ENCODE measurements at places on chromosomes 7 and 10.

GRCh38 chr7:5428478-5429252, 5.0 kb upstream of the TNRC18 start:
- DNase-seq, result peak; percentile 76

DNA sequence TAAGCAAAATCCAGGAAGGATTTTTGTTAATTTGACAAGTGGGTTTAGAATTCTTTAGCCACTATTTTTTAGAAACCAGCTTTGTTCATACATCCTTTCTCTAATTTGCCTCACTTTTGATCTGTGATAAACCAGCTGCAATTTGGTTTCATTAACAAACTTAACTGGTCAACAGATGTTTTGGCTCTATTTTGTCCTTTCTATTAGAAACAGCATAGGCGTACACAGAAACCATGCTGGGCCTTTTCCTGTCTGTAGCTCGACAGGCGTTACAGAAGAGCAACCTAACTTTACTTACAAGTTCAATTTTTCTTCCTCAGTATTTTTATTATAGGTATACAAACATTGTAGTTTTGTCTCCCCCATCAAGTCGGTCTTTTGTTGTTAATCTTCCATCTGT, 28.2 kb downstream of the KAT6B start:
- peak; percentile 19 for DNase-seq

- peak; percentile 62 for DNase-seq
Observed at GRCh38 chr10:63819753-63820329, 298.6 kb downstream of the REEP3 start.

- DNase-seq, result no peak
Observed at GRCh38 chr10:124717041-124717757, 27.0 kb downstream of the FAM53B start.

GRCh38 chr10:30800368-30800767, 170.8 kb upstream of the LYZL2 start:
- DNase-seq, result no peak

DNA sequence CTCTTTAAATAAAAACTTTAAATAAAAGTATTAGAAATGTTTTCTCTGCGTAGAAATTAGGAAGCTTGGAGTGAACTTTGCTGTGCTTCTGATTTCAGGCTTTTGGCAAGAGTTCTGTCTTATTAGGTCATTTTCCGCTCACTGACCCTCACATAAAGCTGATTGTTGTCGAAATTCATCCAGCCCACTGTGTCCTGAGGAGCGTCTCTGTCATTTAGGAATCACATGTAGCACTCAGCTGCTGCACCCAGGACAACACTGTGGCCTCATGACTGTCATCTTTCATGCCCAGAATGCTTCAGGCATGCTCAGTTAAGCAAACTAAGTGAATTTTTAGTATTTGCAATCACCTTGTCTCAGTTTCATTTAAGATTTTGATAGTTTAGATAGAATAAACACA, 57.8 kb upstream of the MSRB2 start:
- DNase-seq, result no peak

DNA sequence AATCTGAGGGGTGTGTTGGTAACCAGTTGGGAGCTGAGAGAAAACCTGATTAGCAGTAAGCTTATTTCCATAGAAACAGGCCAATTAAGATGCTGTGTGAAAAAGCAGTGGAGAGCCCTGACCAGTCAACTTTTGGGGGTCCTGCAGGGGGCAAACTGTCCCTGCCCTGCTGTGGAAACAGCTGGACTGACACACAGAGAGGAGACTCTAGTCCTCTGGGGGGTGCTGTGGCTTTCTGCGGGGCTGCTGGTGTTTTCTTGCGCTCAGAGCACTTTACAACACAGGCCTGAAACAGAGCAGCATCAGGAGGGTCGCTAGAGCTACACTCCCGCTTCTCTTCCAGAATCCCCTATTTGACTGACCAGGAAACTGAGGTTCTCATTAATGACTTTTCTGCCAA, 546.9 kb upstream of the GALNT17 start:
- peak; percentile 80 for DNase-seq

DNA sequence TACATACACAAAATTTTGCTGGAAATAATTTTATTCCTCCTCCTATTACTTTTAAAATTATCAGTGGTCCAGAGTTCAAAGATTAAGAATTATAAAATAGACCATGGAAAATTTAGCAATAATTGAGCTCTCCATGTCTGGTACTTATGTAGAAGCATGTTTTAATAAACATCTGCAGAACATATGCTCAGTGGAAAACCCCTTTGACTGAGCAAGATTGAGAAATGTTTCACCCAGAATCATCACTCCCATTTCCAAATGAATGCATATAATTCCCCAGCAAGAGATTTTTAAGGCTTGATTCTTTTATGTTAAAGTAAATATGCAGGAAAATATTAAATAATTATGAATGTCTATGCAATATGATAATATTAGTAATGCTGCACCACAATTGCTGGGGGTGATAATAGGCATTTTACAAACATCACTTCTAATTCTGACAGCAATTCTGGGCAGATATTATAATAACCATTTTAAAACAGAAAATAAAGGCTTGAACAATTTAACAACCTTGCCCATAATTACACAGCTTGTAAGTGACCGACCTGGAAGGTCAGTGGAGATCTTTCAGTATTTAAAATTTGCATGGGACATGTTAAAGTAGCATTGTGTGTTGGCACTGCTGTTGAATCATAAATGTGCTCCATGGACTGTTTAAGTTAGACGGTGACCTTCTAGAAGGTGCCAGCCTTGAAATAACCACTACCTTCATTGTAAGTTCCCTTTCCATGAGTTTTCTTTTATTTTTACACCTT, 45.6 kb upstream of the TES start:
- no peak for DNase-seq

GRCh38 chr7:156002362-156003066, 190.3 kb upstream of the SHH start:
- no peak for DNase-seq

DNA sequence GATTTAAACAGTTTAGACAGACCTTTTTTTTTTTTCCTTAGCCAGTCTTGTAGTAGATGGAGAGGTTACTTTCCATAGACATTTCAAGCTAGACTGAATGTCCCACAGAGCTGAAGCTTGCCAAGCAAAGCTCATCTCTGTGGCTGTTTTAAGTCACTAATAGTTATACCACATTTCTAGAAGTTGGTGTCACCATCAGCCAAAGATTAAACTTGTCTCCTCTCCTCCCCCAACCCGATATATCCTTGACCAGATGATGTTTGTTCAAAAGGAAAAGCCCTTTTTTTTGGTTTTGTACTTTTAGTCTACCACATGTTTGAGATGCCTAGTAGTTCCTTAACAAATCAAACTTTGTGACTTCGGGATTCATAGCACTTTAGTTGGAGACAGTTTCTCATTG, 66.1 kb downstream of the ADD3 start:
- no peak for DNase-seq

DNA sequence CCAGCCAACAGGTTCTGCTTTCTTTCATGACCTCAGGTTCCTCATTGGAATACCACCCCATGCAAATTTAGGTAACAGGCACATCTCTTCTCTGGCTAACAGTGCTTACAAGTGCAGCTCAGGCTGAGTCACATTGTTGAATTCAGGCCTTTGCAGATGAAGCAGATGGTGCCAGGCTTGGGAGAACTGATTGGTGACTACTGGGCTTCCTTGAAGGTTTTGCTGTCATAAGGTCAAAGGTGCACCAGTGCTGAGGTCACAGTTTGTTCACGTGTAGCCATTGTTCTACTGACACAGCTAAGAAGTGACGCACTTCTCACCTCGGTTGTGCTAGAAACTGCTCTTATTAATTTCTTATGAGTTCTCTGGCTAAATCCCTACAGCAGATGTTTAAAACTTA, 128.6 kb upstream of the BMPER start:
- DNase-seq, result no peak

GRCh38 chr7:66810716-66811115, 70.2 kb downstream of the RABGEF1 start:
- DNase-seq, result no peak

GRCh38 chr7:157482025-157482424, 145.2 kb downstream of the DNAJB6 start:
- DNase-seq, result no peak

DNA sequence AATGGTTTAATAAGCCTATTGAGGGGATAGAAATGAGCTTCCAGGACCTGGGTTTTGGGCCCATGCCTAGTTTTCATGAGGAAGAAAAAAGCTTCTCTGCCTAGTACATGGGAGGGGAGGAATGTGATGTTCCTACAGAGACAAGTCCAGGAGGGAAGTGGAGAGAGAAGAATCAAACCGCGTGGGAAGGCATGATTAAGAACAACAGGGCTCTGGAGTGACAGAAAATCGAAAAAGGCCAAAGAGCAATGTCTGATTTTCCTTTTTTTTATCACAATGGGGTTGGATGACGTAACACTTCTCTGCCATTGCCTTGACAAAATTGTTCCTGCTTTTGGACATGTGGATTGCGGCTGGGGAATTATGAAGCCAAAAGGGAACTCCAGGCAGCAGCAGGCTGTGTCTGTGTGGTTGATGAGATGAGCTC, 258.6 kb downstream of the CXCL12 start:
- no peak for DNase-seq

DNA sequence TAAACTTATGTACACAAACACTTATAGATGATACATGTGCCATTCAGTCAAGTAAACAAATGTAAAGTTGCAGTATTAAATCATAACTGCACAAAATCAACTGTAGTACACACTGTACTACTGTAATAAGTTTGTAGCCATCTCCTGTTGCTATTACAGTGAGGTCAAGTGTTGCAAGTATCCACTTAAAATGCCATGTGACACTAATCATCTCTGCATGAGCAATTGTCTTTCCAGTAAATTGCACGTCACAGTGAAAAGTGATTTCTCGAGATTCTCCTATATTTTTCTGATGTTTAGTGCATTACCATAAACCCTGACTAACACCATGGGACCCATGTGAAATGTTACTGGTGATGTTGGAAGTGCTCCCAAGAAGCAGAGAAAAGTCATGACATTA, 293.3 kb upstream of the SP4 start:
- no peak for DNase-seq

DNA sequence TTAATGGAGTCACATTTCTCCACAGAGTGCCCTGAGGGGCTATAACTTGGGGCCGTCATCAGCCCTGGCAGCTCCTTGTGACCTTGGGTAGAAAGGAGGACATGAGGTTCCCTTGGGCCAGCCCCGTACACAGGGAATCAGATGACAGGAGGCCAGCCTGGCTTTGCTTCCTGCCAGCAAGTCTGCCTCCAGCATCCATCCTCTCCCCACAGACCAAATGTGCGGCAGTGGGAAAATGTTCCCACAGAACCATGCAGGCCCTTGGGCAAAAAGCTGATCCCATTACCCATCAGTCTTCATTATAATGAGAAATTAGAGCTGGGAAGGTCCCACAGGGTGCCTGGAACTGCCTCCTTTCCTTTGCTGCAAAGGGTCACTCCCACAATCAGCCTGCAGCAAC, 908.3 kb downstream of the GRID1 start:
- DNase-seq, result no peak

- DNase-seq, result no peak
Observed at GRCh38 chr7:50598460-50599343, 33.5 kb upstream of the DDC start.

- DNase-seq, result peak; percentile 33
Observed at GRCh38 chr10:49559476-49559875, 20.6 kb upstream of the ERCC6 start.

- DNase-seq, result no peak
Observed at GRCh38 chr10:99450624-99451498, 20.4 kb upstream of the GOT1 start.

- DNase-seq, result no peak
Observed at GRCh38 chr10:107418085-107418806, 253.7 kb upstream of the SORCS1 start.

- no peak for DNase-seq
Observed at GRCh38 chr7:18276380-18276779, 219.2 kb upstream of the HDAC9 start.

GRCh38 chr7:29637374-29637773, 73.7 kb downstream of the PRR15 start:
- DNase-seq, result no peak

DNA sequence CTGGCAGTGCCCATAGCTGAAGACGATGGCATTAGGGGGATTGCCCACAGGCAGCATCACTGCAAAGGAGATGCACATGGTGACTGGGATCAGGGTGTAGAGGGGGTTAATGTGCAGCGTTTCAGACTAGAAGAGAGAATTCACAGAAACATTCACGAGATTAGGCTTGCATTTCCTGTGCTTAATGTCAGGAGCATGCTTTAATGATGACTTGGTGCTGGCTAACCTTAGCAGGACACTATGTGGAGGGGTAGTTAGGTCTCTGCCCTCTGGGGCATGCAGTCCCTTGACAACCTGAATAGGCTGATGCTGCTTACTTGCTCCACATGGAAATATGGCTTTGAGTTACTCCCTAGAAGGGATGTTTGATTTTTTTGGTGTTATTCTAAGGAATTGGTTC, 21.8 kb downstream of the STMP1 start:
- peak; percentile 89 for DNase-seq

- peak; percentile 28 for DNase-seq
Observed at GRCh38 chr10:17805921-17806577, 3.1 kb upstream of the MRC1 start.

DNA sequence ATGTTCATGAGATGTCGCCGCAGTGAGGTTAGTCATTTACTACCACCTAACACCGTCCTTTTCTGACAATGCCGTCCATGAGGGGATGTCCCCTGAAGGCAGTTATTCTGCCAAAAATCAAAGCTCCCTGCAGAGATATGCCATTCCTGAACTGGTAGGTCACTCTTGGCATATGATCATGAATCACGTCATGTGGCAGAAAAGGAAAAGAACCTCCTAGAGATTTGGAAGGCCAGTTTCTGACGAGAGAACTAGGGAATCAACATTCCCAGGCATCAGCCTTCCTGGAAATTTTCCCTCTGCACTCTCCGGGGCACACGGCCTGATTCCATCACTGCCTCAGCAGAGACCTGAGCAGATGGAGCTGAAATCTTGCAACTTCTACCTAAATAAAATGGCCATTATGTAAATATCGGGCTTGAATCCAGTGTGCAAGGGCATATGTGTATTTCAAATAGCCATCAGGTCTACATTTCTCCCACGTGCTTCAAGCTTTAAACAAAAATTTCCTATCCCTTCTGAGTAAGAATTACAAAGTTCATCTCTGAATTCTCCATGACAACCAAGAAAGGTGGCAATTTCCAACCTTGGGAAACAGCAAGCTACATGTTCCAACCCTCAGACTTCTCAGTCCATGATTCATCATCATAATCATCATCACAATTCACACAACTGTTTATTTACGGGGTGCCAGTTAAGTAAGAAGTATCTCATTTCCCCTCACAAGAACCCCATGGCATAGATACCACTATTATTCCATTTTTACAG, 46.5 kb downstream of the AMPH start:
- peak; percentile 11 for DNase-seq

- no peak for DNase-seq
Observed at GRCh38 chr7:154879629-154880028, 123.3 kb downstream of the PAXIP1 start.

- DNase-seq, result peak; percentile 74
Observed at GRCh38 chr10:121078672-121079102, 227.5 kb downstream of the WDR11 start.

DNA sequence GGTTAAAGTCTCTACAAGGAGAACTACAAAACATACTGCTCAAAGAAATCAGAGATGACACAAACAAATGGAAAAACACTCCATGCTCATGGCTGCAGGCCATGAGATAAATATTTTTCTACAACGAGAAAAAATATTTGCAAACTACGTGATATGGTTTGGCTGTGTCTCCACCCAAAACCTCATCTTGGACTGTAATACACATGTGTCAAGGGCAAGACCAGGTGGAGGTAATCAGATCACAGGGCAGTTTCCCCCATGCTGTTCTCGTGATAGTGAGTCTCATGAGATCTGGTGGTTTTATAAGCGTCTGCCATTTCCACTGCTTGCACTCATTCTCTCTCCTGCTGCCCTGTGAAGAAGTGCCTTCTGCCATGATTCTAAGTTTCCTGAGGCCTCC, 57.8 kb downstream of the COA1 start:
- no peak for DNase-seq

All from mesendoderm (in vitro differentiated cells).